ENCODE measurements at places on chromosomes 2 and 18. TPM values are rescaled to one million over a fixed set of nuclear protein-coding genes. Genes with fewer than 3 reads are reported as not detected.

RPRM gene
- polyA plus RNA-seq, result not detected

APCDD1 gene
- polyA plus RNA-seq, result not detected

ALLC gene
- not detected for polyA plus RNA-seq

FAM161A gene
- 1.4 TPM for polyA plus RNA-seq

SCN3A gene
- 0.85 TPM for polyA plus RNA-seq

DPYSL5 gene
- polyA plus RNA-seq, result not detected

CD226 gene
- polyA plus RNA-seq, result 3.8 TPM

UGT1A3 gene
- polyA plus RNA-seq, result not detected

PARD6G gene
- not detected for polyA plus RNA-seq

GAREM1 gene
- polyA plus RNA-seq, result not detected

QPCT gene
- polyA plus RNA-seq, result 1.8 TPM

PLB1 gene
- polyA plus RNA-seq, result not detected

CHRNA1 gene
- 0.40 TPM for polyA plus RNA-seq

CYP26B1 gene
- polyA plus RNA-seq, result not detected

EMX1 gene
- polyA plus RNA-seq, result not detected

MAP3K19 gene
- polyA plus RNA-seq, result not detected

DSG1 gene
- polyA plus RNA-seq, result not detected

GREB1 gene
- not detected for polyA plus RNA-seq

ST6GAL2 gene
- polyA plus RNA-seq, result not detected

HOXD13 gene
- polyA plus RNA-seq, result not detected

FOXD4L1 gene
- not detected for polyA plus RNA-seq

ALK gene
- not detected for polyA plus RNA-seq

CHMP1B gene
- 49.1 TPM for polyA plus RNA-seq

DUSP2 gene
- 55.6 TPM for polyA plus RNA-seq

REG3G gene
- polyA plus RNA-seq, result not detected

KLHL41 gene
- not detected for polyA plus RNA-seq

GAD1 gene
- polyA plus RNA-seq, result not detected

TSPYL6 gene
- not detected for polyA plus RNA-seq

FTCDNL1 gene
- polyA plus RNA-seq, result 2.0 TPM

ITPRIPL1 gene
- 4.4 TPM for polyA plus RNA-seq

ZNG1B gene
- 36.6 TPM for polyA plus RNA-seq

ITGB6 gene
- polyA plus RNA-seq, result not detected

RAB1A gene
- polyA plus RNA-seq, result 44.4 TPM

SULT1C4 gene
- polyA plus RNA-seq, result not detected

SERPINB10 gene
- not detected for polyA plus RNA-seq

TNFAIP6 gene
- not detected for polyA plus RNA-seq
